ENCODE measurements at places on chromosomes 16 and 17. TPM values are rescaled to one million over a fixed set of nuclear protein-coding genes. Genes with fewer than 3 reads are reported as not detected.

- DNase-seq, result no peak
Observed at GRCh38 chr16:84455031-84455430, 49.4 kb downstream of the MEAK7 start.

- DNase-seq, result no peak
Observed at GRCh38 chr16:19486750-19487325, 35.1 kb downstream of the GDE1 start.

DNA sequence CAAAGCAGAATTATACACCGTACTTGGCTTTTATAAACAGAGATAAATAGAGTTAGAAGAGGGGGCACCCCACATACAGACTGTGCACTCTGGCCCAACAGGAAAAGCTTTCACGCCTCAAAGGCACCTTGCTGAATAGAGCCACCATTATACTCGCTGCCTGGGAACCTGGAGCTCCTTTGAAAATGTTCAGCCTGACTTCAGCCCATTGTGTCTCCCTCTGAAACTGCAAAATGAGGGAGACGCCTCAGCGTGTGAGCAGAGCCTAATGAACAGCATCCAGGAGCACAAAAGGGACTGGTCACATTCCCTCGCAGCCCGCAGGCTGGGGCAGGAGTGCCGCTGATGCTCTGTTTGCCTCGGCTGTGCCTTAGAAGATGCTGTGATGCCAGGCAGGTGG is 46.3 kb downstream of the ABCC12 start:
- DNase-seq, result no peak

DNA sequence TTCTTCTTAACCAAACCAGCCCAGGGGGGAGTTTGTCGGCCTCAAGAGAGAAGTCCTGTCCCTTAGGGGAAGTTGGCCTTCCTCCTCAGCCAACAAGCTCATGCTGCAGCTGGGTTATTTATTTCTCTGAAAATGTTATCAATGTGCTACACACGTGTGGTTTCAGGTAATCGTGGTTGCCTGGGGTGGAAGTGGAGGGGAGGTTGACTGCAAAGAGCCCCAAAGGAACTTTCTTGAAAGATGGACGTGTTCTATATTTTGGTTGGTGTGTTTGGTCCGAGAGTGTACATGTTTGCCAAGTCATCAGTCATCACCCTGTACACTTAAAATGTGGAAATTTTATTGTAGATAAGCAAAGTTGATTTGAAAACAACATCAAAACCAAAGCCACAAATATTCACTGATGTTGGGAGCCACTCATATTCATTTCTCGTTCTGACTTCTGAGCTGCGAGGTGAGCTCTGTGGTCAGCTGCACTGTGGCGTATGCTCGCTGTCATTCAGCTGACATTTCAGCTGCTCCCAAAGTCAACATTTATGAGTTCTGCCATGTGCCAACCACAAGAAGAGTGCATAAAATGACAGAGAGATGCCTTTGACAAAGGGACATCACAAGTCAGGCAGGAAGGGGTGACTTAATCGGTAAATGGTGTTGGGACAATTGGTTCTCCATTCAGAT is 26.5 kb upstream of the ADGRG1 start:
- peak; percentile 83 for DNase-seq

- DNase-seq, result peak; percentile 37
Observed at GRCh38 chr16:57736419-57737351, 1.1 kb downstream of the KATNB1 start.

- DNase-seq, result peak; percentile 9
Observed at GRCh38 chr17:19533718-19534561, at the start of gene SLC47A1. Gene SLC47A1, plus strand, starts transcription at chr17:19533854. Its CDS starts 86 bp downstream, at chr17:19533940.

GRCh38 chr16:17345043-17345442 is 125.7 kb downstream of the XYLT1 start:
- DNase-seq, result no peak

GRCh38 chr16:24253192-24253591 is 2.9 kb upstream of the CACNG3 start:
- DNase-seq, result peak; percentile 15

- no peak for DNase-seq
Observed at GRCh38 chr16:78118469-78119025, 19.1 kb downstream of the WWOX start.

- no peak for DNase-seq
Observed at GRCh38 chr16:735982-736453, 4.8 kb downstream of the CIAO3 start.

GRCh38 chr16:74758801-74759200 is 15.8 kb downstream of the FA2H start:
- DNase-seq, result no peak

DNA sequence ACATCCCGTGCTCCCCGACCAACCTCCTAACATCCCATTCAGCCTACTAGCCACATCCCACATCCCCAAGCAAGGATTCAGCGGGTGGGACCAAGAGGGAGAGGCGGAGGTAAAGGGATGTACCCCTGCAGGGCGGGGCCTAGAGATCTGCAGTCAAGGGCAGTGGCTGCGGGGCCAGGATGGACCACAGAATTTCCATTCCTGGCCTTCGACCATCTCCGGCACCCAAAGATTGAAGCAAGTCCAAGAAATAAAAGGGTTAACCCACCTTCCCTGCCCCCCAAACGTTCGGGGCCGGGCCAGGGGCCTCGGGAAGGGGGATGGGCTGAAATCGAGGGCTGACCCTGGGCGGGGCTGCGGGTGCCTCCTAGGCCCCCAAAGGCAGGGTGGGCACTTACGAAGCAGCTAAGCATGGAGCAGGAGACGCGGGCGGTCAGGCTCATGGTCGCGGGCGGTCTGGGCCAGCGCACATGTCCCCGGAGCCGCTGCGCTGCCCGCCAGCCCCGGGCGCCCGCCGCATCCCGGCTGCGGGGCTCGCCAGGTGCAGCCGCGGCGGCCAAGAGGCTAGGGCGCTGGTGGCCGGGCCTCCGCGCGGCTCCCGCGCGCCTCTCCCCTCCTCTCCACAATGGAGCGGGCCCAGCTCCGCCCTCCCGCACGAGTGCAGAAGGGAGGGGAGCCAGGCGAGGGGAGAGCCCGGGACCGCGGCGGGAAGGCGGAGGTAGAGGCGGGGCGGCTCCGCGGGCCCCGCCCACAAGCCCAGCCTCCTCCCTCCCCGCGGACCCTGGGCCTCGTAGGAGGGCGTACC is at the start of gene MTMR4:
Gene MTMR4 (minus strand): TSS at position 674 of the 805 bp plus-strand sequence. CDS start 231 bp downstream, at position 443.
- DNase-seq, result peak; percentile 57

GRCh38 chr17:8837563-8838075 is 29.9 kb downstream of the PIK3R6 start:
- no peak for DNase-seq

DNA sequence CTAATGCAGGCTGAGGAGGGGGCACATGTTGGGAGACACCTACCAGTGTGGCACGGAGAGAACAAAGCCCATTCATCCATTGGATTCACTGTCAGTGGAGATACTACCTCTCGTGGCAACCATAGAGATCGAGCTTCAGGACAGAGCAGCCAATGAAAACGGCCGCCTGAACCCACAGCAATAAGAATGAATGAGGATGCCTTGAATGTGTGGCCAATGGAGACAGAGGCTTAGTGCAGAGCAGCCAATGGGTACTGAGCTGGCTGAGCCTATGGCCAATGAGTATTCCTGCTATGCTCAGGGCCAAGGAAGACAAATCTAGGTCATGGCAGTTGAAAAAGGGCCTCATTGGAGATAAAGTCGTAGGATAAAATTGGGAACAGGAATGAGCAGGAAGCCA is 10.9 kb downstream of the ARHGEF15 start:
- no peak for DNase-seq

GRCh38 chr16:19883296-19883965 is 1.2 kb downstream of the GPRC5B start:
- DNase-seq, result no peak

GRCh38 chr16:57639172-57639887 is 10.9 kb downstream of the ADGRG1 start:
- peak; percentile 74 for DNase-seq

DNA sequence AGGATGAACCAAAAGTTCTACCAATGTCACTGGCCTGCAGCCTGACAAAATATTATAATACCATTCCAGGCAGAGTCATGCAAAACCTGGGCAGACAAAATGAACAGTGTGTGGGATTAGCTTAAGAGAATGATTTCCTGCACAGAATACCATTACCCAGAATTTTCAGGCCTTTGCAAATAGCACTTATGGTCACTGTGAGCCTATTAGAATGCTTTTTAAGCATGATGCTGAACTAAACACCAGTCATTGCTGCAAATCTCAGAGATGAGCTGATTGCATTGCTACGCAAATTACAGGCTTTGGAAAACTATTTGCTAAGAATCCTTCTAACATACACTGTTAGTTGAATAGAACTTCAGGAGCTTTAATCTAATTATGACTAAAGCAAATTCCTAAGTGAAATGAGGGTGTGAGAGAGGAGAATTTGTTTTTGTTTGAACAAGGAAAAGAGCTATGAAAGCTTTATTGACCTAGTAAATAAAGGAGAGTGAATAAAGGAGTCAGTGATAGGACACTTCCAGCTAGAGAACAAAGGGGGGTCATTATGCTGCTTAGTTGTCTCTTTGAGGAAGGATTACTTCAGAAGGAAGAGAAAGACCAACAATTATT is 398.8 kb downstream of the HS3ST3B1 start:
- DNase-seq, result no peak

DNA sequence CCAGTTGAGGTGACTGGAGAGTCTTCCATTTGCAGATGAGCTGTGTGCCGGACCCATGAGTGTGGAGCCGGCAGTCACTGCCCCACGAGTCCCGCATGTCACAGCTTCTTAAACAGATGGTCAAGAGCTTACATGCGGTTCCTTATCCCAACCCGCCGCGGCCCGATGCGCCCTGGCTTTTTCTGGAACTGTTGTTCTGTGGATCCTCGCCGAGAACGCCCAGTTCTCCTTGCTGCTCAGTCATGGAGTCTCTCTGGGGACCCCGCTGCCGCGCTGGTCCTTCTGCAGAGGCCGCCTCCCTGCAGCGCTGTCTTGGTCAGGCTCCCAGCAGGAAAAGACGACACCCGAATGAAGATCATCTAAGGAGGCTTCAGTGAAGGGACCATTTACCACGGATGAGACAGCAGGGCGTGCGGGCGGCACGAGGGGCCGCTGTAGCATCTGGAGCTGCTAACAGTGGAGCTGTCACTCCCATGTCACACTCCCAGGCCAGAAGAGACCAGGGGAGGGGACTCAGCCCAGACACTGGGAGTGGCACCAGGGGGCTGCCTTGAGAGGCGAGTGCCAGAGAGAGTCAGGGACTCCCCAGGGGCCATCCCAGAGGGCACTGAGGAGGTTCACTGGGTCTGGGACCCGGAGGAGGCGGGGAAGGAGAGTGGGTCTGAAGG is 10.8 kb upstream of the LGALS3BP start:
- DNase-seq, result no peak

GRCh38 chr17:72697602-72698146 is 394.8 kb downstream of the SLC39A11 start:
- no peak for DNase-seq

DNA sequence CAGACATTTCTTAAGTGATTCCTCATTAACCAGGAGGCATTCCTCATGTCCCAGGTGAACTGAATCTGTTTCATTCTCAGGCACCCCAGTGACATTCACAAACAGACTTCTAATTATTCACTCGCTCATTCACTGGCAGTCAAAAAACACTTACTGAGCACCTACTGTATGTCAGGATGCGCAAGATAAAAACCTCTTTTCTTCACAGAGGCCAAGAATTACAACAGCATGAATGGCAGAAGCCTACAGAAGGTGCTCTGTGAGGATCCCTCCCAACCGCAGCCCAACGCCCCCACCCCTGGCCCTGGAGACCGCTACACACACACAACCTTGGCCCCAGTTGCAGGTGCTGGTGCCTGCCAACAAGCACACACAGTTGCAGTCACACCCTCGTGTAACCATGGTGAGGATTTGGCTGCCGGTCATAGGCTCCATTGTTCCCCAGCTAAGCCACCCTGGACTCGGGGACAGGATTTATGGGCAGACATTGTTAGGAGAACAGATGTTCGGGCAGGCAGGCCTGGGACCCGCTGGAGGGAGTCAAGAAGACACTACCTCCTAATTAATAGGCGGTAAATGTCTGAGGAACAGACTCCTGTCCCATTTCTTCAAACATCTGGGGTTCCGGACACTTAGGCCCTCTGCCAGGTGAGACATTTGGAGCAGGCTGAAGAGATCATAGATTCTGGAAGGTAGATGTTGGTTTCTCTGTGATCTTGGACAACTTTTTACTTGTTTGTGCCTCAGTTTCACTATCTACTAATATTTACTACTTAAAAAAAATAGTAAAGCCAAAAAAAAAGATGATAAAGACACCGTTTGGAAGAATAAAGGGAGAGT is 43.2 kb downstream of the CUEDC1 start:
- no peak for DNase-seq

DNA sequence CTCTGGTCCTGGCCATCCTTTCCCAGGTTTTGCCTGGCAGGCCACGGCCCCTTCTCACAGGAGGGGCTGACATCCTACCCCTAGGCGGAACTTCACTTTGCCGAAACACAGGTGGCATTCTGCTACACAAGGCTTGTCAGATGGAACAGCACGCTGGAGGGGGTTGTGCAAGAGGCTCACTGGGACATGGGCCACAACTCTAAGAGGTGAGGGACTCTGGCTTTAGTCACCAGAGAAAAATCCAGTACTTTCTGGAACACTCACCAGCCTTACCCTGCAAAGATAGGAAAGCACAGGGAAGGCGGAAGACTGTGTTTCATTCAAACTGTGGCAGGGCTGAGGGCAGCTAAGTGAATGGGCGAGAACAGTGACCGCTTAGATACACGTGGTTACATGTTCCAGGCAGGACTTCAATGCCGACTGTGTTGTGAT is 18.3 kb downstream of the CDC42EP4 start:
- no peak for DNase-seq

DNA sequence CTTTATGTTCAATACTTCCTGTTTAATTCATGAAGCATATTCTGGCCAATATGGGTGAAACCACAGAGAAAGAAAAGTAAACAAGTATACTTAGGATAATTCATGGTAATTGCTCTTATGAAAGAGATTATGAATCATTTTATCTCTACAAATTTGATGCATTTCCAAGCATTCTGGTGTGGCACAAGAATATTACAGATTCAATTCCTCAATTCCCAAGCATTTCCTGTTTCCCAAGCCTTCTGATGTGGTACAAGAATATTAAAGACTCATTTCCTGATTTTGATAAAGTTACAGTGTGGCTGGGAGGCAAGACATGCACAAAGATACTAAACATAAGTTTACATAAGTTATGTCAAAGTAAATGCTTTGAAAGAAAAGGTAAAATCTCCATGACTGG is 126.1 kb upstream of the NUDT7 start:
- DNase-seq, result no peak

Gene ROGDI
- 11.2 TPM for total RNA-seq

Gene TBC1D3I
- total RNA-seq, result 1.4 TPM

Gene PARD6A
- total RNA-seq, result 4.3 TPM

Gene MYH8
- not detected for total RNA-seq

Gene MT3
- total RNA-seq, result 1.8 TPM

Gene MT1H
- not detected for total RNA-seq

Gene PRM2
- total RNA-seq, result not detected

Gene BCL7C
- 24.2 TPM for total RNA-seq

Gene ZNF768
- total RNA-seq, result 8.5 TPM

Gene GAS7
- total RNA-seq, result 1.6 TPM

Gene IL34
- 0.36 TPM for total RNA-seq

Gene GGT6
- not detected for total RNA-seq

Gene SP6
- 0.33 TPM for total RNA-seq

Gene IRF8
- total RNA-seq, result 17.8 TPM

Gene HS3ST3B1
- 37.5 TPM for total RNA-seq

Gene ANKRD40CL
- not detected for total RNA-seq

Gene ZG16
- total RNA-seq, result not detected

Data from naive thymus-derived CD8-positive, alpha-beta T cell (primary cell).